ENCODE measurements at places on chromosomes 7 and 10.
A peak's percentile ranks its signal among the peaks of the same experiment; 100 is the strongest.

GRCh38 chr10:49400365-49400764 lies 4.5 kb upstream of the DRGX start:
- no peak for DNase-seq

DNA sequence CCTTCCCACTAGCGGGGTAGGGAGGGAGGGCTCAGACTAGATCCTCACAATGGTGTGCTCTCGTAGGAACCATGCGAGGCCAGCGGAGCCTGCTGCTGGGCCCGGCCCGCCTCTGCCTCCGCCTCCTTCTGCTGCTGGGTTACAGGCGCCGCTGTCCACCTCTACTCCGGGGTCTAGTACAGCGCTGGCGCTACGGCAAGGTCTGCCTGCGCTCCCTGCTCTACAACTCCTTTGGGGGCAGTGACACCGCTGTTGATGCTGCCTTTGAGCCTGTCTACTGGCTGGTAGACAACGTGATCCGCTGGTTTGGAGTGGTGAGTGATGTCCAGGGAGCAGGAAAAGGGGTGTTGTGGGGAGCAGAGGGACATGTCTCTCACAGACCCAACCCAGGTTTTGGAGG lies 5.6 kb downstream of the ZDHHC16 start:
- DNase-seq: no peak

GRCh38 chr10:6593241-6593671 lies 13.2 kb upstream of the PRKCQ start:
- no peak for DNase-seq

- DNase-seq: peak; percentile 76
Observed at GRCh38 chr7:4836206-4836661, 25.6 kb downstream of the PAPOLB start.

DNA sequence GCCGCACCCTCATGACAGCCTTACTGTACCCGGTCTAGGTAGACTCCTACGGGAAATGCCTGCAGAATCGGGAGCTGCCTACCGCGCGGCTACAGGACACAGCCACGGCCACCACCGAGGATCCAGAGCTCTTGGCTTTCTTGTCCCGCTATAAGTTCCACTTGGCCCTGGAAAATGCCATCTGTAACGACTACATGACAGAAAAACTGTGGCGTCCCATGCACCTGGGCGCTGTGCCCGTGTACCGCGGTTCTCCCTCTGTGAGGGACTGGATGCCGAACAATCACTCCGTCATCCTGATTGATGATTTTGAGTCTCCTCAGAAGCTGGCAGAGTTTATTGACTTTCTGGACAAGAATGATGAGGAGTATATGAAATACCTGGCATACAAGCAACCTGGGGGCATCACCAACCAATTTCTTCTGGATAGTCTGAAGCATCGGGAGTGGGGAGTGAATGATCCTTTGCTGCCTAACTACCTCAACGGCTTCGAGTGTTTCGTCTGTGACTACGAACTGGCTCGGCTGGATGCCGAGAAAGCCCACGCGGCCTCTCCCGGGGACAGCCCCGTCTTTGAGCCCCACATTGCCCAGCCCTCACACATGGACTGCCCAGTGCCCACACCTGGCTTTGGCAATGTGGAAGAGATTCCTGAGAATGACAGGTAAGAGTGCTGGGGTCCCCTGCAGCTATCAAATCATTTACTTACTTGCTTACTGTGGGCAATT lies 8.5 kb upstream of the CHCHD1 start:
- no peak for DNase-seq

GRCh38 chr7:5193880-5194279 lies 3.8 kb downstream of the WIPI2 start:
- DNase-seq: no peak

DNA sequence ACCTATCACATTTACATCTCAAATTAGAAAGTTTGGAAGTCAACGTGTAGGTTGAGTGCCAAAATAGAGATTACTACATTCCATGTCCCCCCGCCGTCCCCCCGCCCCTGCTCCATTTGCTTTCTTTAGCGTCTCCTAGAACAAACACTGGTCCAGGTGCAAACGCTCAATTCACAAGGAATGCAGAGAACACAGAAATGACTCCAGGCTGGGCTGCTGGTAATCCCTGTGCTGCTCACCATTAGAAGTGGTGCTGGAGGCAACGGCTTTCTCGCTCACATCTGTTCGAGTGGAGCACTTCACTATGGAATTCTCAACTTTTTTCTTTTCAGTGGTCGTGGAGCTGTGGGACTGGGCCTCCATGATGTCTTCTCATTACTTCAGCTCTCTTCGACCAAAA lies 14.1 kb downstream of the GLI3 start:
- no peak for DNase-seq

GRCh38 chr10:107899075-107899474 lies 734.6 kb upstream of the SORCS1 start:
- DNase-seq: no peak

GRCh38 chr10:14671386-14671831 lies 103.3 kb downstream of the FAM107B start:
- no peak for DNase-seq

- DNase-seq: no peak
Observed at GRCh38 chr10:86956848-86957448, 467 bp downstream of the MMRN2 start.

- no peak for DNase-seq
Observed at GRCh38 chr7:14745076-14745475, 157.5 kb downstream of the DGKB start.

- DNase-seq: peak; percentile 68
Observed at GRCh38 chr7:73822319-73823173, 8.2 kb upstream of the CLDN4 start.

DNA sequence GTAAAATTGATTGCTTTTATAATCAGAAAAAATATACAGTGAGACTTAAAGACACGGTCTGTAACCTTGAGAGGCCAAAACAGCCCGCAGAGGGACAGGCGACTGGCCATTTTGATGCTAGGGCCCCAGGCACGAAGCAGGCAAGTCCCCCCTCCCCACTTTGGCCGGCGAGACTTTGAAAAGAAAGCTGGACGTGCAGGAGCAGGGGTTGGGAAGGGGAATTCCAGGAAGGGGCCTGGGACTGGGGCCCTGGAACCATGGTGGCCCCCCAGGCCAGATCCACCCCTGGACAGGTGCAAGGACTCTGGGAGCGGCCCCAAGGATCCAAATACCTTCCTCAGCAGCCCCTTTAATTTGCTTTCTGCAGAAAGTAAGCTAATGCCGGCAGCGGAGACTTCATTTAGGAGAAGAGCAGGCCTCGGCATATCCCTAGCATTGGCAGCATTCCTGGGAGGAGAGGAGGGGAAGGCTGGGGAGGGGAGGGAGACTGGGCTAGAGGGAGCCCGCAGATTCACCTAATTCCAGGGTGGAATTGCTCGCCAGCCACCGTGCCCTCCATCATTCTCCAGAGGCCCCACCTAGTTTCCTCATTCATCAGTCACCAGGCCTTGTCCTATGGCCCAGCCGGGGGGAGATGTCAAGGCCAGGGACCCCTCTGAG lies 24.9 kb upstream of the TNRC18 start:
- DNase-seq: no peak

GRCh38 chr10:105109164-105109563 lies 468.1 kb downstream of the SORCS3 start:
- no peak for DNase-seq

DNA sequence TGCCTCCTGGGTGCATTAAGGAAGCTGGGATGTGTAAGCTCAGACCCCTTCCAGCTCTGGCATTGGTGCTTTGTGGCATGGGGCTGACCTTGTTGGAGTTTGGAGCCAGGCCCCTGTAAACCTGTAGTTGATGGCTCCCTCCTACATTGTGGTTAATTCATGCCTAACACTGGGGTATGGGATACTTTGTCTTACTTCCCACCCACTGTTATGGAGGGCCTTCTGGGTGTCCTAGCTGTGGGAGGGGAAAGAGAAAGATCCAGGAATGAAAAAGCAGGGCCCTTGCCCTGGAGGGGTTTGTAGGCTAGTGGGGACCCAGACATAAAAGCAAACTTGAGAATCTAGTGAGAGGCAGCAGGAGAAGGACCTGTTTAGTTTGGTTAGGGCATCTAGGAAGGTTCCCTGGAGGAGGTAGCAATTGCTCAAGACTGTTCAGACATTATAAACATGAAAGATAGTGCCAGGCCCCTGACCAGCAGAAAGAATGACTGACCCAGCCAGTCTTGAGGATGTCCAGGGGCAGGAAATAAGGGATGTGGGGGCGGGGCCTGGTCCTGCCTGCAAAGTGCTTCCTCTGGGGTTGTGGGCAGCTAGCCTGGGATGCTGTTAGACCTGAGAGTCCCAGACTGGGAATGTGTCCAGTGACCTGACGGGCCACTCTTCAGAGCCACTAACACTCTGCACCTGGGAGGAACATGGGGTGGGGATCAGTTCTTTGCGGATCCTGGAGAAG lies 6.6 kb downstream of the ADAMTS14 start:
- no peak for DNase-seq

- no peak for DNase-seq
Observed at GRCh38 chr10:48890888-48891850, 48.5 kb downstream of the LRRC18 start.

GRCh38 chr10:63661347-63661746 lies 140.1 kb downstream of the REEP3 start:
- DNase-seq: no peak

GRCh38 chr7:108637049-108637621 lies 67.5 kb downstream of the DNAJB9 start:
- no peak for DNase-seq

GRCh38 chr7:141497391-141497790 lies 53.8 kb upstream of the AGK start:
- no peak for DNase-seq

DNA sequence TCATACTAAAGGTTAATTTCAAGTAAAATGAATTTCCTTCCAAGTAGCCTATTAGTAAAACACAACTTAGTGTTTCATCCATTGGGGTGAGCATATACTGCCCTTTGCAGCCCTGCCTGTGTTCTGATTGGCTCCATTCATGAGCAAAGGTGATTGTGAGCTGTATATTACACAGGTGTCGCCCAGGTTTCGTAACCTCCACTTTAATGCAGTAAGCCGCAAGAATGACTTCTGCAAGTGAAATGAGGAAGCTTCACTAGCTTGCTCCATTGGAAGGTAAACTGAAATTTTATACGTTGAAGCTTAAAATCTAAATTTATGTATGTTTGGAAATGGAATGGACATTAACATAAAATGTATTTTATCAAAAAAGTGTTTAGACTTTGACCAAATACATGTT lies 24.4 kb downstream of the MTURN start:
- no peak for DNase-seq

DNA sequence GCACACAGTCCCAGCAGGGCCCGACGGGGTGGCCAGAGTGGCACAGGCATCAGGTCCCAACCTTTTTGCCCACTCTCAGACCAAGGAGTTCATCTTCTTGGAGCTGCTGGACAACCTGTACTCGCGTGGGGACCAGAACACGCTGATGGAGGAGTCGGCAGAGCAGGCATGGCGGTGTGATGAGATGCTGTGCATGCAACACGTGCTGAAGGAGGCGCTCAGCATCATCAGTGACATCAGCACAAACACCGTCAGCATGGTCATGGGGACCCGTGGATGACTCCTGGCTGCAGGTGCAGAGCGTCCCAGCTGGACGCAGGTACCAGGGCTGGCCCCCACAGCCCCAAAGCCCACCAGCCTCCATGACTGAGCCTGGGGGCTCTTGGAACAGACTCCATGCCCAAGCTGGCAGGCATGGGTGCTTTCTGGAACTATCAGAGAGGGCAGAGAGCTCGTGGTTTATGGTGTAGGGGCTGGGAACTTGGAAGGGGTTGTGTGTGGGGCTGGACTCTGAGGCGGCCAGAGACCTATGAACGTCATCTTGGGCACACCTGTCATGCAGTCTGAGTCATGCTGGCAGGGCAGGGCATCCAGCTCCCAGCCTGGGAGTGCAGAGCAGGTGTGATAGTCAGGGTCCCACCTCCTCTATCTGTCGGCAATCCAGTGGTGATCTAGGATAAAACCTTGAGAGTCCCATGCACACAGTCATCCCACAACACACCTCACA lies 8.2 kb upstream of the MTPAP start:
- no peak for DNase-seq

GRCh38 chr10:4662576-4663161 lies 163.3 kb upstream of the AKR1E2 start:
- DNase-seq: no peak

DNA sequence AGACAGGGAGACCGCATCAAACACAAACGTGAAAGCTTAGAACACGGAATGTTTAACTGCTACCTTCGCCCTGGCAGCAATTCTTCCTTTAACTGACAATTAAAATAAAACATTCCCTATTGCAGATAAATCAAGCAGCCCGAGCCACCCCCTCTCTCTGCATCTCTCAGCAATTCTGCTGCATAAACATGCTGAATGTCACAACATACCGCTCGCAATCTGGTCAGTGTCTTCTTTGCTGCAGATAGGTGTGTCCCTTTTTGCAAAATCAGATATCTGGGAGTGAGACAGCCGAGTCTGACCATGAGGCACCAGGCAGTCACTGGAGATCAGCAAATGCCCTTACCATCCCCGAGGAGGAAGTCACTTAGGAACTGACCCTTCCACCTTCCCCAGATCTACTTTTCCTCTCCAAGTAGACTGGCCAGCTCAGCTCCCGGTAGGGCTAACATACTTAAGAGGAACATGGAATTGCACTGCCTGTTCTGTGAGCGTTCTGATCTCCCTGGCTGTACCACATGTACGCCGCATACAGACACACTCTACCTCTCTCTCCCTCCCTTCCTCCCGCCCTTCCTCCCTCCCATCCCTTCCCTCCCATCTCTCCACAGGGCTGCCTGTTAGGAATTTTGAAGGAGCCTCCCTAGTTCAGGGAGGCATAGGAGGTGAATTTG lies at the start of gene FRMD4A:
Gene FRMD4A (minus strand): TSS at position 537 of the 674 bp plus-strand sequence.
- no peak for DNase-seq

GRCh38 chr7:39659356-39660013 lies 36.1 kb downstream of the RALA start:
- no peak for DNase-seq

DNA sequence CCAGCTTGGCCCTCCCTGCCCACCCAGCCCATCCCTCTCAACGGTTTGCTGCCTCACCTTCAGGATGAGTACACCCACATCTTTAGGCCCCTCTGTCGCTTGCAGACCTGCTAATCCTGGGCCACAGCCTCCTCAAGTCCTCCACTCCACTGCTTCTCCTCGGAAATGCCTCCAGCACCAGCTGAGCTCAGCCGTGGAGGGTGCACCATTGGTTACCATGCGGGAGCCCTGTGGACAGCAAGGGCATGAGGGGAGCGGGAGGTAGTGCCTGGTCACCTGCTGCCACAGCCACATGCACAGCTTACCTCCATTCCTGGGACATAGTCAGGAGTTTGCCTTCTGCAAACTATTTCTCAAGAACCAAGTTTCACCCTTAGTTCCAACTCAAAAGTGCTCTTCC lies 286.3 kb upstream of the ZMIZ1 start:
- peak; percentile 76 for DNase-seq

- no peak for DNase-seq
Observed at GRCh38 chr10:8998751-8999150, 944.3 kb downstream of the GATA3 start.

DNA sequence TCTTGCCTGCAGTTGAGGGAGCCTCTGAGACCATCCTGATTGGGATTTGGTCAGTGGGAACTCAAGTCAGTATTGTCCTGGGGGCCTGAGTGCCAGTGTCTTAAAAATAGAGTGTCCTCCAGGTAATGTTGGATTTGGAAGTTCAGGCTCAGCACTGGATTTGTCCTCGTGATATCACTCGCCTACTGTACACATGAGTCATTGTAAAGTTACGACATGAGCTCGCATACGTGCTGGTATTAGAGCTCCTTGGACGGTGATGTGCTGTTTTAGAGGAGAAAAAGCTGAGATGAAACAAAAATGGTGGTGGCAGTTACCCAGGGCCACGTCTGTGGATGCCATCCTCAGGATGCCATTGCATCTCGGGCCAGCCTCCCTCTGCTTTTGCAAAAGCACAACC lies 78.2 kb downstream of the MGMT start:
- no peak for DNase-seq
